ENCODE measurements at places on chromosomes 2 and 18. TPM values are rescaled to one million over a fixed set of nuclear protein-coding genes. Genes with fewer than 3 reads are reported as not detected.
A peak's percentile ranks its signal among the peaks of the same experiment; 100 is the strongest.

DNA sequence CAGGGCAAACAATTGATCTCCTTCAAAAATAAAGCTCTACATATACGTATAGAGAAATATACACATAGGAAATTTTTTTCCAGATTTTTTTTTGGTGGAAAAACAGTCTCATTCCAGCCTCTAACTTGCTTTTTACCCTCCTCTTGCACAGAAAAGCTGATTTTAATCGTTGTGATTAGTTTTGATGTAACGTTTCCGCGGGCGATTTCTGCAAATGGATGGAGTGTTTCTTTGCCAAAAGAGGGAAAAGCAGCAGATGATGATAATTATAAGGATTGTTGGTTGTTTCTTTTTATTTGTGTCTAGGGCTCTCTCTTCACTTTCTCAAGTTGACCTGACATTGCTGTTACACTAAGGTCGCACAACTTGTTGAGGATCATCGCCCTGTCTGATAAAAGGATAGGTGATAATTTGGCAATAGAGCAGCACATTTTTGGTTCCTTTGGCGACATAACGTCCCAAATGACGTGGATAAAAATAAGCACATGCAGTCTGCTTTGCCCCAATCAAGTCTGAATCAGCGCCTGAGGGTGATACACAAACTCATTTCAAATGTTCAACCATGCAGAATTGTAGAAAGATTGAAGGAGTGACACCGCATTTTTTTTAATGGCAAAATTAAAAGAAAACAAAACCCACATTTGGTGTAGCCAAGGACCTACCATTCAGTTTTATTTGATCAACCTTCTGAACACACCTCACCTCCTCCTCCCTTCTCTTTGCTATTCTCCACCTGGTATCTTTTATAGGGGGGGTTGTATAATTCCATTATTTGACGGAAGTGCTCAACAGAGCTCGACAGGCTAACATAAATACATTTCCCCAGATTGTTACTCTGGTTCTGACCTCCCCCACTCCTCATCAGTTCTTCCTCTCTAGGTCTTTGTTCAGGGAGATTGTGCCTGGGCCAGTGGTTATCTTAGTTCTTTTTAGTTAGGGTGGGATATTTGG, 109.6 kb upstream of the KCTD1 start:
- DNase-seq = no peak

Gene ADCYAP1
- total RNA-seq = not detected

Gene FBLN7
- total RNA-seq = not detected

GRCh38 chr2:19351499-19351898, 6.9 kb downstream of the OSR1 start:
- DNase-seq = no peak

DNA sequence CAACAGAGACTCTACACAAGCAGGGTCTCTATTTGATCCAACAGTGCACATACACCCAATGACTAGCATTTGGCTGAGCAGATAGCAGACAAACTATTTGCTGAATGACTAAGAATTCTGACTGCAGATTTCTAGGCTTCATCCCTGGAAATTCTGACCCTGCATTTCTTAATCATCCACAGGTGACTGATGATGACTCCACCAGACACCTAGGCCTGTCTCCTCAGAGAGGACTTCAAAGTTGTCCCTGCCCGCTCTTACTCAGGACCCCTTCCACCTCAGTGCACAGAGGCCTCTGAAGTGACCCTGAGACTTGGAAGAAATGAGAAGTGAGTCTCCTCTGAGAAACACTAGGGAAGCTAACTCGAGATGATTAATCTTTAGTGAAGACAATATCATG, 51.3 kb downstream of the SEPTIN10 start:
- no peak for DNase-seq

- no peak for DNase-seq
Observed at GRCh38 chr2:171309455-171310286, 124.1 kb downstream of the METTL8 start.

Gene PDE11A
- total RNA-seq = 1.7 TPM

GRCh38 chr2:125073440-125073839, 1048.4 kb downstream of the CNTNAP5 start:
- no peak for DNase-seq

Gene DNMT3A
- total RNA-seq = 10.7 TPM

DNA sequence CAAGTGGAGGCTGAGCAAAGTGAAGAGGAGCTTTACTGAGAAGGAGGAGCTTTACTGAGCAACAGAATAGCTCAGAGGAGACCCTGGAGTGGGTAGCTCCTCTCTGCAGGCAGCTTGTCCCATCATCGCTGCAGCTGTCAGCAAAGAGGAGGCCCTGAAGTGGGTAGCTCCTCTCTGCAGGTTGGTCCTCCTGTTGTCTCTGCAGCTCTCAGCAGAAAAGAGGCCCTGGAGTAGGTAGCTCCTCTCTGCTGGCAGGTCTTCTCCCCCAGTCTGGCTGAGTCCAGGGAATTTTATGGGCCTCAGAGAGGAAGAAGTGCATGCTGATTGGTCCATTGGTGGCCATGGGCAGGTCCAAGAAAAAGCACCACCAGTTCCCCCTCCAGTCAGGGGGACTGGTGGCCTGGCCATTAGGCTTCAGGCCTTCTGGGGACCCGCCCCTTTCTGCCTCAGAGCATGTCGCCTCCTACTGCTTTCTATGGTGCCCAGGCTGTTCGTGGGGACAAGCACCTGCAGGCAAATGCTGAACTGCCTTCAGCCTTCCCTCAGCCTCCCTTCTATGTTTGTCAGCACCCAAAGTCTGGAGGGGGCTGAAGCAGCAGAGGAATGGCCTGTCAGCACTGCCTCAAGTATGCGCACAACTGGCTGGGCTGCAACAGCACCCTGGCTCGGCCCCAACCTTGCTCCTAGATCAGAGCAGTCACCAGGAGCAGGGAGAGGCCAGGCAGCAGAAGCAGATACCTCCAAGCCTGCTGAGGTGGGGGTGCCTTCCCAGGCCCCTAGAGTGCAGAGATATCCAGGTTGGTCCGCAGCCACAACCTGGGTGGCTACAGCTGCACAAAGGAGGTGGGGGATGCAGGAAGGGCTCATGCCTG, 5.9 kb downstream of the ZSCAN30 start:
- DNase-seq = no peak

DNA sequence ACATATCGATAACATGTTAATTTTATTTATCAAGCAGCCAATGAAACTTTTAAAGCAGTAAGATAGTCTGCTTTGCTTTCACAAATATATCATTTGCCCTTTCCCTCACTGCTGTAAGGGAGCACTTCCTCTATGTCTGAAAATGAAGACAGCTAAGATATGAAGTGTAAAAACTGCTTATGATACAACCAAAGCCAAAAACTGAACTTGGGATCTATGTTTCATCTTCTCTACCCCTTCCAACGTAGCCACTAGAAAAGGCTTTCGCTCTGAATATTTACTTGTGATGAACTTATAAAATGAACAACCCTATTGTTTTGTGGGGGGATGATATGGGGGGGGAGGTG, 140.3 kb downstream of the TCF4 start:
- no peak for DNase-seq

DNA sequence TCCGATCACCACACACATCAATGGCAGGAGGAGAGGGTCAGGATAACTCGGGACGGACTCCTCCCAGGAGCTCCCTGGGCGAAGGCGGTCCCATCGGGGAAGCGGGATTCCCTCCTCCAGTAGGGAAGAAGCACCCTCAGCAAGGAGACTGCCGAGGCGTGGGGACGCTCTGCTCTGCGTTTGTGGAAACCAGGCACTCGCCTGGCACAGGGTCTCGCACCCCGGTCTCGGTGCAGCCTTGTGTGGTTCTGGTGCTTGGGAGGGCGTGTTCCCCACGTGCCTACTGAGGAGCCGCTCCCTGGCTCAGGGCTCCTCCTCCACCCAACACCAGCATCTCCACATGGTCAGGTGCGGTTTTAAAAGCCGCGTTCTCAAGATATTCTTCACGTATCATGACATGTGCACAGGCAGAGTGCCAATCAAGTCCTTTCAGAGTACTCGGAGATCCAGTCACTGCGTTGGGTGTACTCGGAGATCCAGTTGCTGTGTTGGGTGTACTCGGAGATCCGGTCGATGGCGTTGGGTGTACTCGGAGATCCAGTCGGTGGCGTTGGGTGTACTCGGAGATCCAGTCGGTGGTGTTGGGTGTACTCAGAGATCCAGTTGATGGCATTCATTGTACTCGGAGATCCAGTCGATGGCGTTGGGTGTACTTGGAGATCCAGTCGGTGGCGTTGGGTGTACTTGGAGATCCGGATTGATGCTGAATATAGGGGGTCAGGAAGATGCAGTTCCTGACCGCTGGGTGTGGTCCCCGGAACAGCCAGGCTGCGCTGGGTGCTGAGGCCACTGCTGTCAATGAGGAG, 117.5 kb downstream of the RTP5 start:
- peak; percentile 13 for DNase-seq

GRCh38 chr2:118291251-118291880, 203.1 kb downstream of the INSIG2 start:
- DNase-seq = no peak

- DNase-seq = no peak
Observed at GRCh38 chr2:157291018-157291417, 33.5 kb downstream of the GALNT5 start.

Gene HOXD9
- not detected for total RNA-seq

DNA sequence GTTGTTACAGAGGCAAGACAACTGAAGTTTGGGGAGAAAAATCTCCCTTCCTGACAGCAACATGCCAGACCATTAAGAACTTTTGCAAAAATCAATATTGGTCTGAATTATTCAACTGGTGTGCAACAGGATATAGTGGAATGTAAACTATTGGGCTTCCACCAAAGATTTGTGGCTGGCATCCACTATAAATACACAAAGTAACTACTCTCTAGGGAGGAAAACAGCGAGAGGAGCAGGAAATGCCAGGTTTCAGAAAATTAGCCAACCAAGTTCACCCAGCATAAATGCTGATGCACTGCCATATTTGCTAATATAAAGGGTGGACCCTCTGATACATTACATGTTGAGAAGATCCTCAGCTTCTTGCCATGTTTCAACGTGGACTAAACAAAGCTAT, 267.6 kb upstream of the LYPD1 start:
- DNase-seq = no peak

- no peak for DNase-seq
Observed at GRCh38 chr2:232349546-232349945, 29.0 kb upstream of the ALPP start.

Gene CCDC85A
- not detected for total RNA-seq

GRCh38 chr2:12896318-12896982, 179.7 kb downstream of the TRIB2 start:
- no peak for DNase-seq

DNA sequence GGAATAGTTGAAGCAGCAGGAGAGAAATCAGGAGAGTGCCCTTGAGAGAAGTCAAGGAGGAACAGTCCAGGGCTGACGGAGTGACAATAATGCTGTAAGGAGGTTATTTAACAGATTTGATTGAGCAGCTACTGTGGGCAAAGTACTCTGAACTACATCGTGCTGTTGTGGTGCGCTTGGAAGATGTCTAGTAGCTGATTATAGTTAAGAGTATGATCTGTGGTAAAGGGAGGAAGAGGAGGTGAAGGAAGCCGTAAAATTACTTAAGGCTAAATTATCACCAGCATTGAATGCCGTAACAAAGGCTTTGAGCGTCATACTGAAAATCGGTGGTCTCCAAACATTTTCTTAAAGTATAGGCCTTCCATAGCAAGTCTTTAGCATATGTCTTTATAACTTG, 4.5 kb downstream of the PCBP1 start:
- DNase-seq = no peak

Gene IL36G
- not detected for total RNA-seq

DNA sequence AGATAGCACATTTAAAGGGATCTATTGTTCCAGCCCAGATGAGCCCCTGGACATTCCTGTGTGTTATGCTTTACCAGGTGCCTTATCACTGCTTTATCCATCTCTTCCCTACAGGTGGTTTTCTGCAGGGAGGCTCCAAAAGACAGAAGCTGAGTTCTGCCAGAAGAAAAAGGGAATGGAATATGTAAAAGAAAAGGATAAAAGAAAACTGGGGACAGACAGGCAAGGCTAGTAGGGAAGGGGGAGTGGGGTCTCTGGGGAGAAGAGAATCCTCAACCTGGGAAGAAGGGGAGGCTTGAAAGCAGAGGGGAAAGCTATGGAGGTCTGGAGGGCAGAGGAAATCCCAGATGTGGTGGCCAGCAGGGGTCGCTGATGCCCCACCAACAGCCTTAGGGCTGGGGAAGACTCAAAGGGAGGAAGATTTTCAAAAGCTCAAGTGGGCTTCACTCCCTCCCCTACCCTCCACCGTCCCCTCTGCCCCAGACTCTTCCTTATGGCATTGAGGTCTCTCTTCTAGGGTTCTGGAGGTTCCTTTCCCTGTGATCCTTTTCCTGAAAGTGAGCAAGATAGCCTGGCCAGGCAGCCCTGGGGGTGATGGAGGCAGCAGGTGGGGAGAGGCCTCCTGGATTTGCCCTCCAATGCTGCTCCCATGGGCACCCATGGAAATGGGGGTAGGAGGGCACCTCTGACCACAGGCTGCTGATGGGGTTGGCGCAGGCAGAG, 178.1 kb upstream of the PKDCC start:
- DNase-seq = peak; percentile 89

DNA sequence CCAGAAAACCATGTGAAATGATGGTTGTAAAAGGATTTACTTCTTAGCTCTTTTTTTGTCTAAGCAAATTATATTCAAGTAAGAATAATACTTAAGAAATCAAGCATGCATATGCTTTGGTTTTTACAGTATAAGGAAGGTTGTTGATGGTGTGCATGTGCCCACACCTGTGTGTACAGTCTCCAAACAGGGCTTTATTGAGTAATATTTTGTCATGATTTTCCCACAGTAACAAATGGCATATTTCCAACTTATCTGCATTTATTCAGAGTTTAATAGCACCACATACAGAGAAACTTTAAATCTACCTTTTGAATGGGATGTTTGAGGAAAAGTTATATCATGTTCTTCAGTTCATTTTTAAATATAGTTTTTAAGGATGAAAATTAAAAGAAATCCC, 76.5 kb upstream of the DSG1 start:
- DNase-seq = no peak

DNA sequence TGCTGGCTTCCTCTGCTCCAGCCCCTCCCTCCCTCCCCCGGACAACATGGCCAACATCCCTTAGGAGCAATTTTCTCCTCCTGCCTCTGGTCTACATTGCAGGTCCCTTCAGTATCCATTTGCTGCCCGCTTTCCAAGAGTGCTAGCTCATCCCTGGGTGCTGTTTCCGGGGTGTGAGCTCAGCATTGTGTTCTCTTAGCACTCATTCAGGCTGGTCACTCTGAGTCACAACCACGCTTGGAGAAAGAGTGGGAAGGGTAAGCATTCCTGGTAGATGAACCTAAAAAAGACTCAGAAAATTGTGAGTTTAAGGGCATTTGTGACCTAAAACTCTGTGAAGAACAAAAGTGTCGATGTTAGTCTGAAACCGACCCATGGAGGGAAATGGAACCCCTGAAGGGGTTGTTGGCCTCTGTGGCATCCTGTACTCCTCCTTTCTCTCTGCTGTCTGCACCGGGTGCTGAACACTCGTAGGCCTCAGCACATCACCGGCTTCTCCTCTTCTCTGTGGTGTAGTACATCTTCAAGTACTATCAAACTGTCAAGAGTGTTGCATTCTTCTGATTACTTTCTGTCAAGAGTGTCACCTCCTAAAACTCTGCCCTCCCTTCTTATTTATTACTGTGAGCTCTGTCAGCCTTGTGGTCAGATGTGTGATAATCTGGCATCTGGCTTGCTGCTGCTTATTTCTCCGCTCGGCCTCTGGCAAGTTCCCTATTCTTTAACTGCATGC, 73.0 kb downstream of the CTNNA2 start:
- DNase-seq = no peak

Gene UGT1A1
- total RNA-seq = 33.4 TPM
